Activated CD4-positive, alpha-beta T cell treated with anti-CD3 and anti-CD28 coated beads, Interleukin-2, Interleukin-6, amounts not matched to agents 100 ng/mL and 50 ng/mL, durations not matched to agents 16 hours and 8 hours (primary cell): ENCODE measurements at places on chromosomes 5 and 9.
A peak's percentile ranks its signal among the peaks of the same experiment; 100 is the strongest.

DNA sequence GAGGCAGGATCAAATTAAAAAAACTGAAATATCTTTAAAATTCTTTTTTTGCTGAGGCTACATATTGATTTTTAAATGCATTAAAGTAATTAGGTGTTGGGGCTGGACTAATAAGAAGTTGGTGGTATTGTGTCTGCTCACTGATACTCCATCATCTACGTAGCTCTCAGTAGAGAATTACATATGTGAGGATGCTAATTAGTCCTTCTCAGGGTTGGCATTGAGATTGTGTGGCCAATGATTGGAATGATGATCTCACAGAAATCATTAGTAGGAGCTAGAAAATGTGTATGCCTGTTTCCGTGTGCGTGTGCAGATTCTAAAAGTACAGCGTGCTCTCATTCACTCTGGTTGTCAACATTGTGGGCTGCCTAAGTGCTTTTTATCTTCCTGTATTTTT, 283.8 kb downstream of the SH3GL2 start:
- DNase-seq, result no peak

DNA sequence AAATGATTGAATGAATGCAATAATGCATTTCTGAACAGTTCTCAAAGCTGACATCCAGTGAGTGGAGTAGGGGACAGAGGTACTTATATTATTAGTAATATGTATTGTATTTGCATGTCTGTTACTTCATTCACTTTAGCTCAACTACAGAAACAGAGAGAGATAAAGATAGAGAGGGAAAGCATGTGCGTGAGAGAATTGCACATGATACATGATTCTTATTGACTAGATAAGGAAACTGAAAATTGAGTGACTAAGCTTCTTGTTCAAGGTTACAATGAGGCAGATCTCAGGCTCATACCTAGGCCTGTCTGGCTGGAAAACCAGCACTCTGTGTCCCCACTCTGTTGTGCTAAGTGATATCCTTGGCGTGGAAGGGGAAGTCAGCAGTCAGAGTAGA, 337.7 kb upstream of the KLF4 start:
- DNase-seq, result no peak

DNA sequence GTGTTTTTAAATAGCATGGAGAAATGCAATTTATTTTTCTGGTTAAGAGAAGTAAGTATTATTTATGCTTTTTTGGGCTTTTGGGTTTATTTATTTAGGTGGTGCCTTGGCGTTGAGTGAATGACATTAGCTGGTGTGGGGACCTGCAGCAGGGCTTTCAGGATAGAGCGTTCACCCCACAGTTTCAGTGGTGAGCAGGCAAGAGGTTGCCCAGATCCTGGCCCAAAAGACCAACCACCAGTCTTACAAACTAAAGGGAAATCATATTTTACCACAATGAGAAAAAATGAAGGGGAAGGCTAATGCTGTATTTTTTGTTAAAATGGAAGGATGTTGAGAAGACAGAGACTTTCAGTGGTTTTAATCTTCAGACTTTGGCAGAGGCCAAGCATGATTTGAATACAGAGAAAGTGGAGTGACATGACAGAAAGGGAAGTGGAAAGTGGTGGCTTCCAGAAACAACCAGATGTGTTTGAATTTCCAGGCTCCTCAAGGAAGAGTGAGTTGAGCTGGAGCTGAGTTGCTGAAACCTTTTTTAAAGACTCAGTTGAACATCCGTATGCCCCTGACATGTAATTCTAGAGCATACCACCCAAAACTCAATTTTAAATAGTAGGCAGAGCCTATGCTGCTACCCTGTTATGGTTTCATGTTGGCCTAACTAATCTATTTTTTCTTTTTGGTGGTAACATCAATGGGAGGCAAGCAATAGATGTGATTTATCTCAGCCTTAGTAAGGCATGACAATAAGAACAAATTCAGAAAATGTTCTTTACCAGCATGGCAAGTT, 94.8 kb downstream of the AOPEP start:
- no peak for DNase-seq

- DNase-seq, result no peak
Measured at GRCh38 chr9:4590430-4591122, 71.5 kb upstream of the PLPP6 start.

GRCh38 chr5:56279291-56279690, 46.2 kb upstream of the ANKRD55 start:
- no peak for DNase-seq

GRCh38 chr9:134895097-134895496, 14.5 kb downstream of the FCN2 start:
- DNase-seq, result no peak

DNA sequence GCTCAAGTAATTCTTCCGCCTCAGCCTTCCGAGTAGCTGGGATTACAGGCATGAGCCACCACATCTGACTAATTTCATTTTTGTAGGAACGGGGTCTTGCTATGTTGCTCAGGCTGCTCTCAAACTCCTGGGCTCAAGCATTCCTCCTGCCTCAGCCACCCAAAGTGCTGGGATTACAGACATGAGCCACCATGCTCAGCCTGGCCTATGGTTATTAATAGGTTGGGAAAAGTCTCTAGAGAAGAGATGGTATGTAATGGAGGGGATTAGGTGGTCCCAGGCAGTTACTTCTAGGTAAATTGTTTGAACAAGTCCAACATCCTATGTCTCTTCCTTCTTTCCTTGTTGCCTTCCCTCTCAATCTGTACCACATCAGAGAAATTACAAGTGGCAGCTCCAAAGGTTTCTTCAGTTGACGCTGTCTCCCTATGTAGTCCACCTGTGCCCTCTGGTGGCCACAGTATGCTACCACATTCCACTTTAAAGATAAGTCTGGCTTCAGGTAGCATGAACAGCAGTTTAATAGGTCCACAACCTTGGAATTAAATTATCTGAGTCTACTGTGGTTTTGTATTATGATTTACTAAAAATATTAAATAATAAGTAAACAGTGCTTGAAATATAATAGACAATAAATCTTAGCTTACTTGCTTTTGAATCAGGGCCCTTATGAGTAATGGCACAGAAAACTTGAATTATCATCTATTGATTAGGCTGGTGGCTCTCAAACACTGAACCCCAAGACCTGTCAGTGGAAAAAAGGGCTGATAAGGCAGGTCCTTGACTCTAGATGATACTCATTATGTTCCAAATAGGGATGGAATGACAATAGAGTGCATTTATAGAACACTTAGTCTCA, 9.7 kb downstream of the TIGD6 start:
- peak; percentile 75 for DNase-seq

DNA sequence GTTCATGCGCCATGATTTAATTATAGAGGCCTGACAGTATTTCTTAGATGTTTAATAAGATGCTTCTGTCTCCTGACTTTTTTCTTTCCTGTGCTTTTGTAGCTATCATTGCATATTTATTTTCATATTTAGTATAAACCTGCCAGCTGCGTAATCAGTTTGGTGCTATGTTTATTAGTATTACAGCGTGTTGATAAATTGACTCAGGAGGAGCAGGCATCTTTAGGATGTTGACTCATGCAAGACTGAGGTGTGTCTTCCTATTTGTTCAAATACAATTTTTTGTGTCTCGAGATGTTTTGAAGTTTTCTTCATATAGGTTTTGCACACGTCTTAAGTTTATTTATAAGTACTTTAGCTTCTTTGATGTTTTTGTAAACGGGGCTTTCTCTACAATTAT, 35.9 kb upstream of the EXOC3 start:
- no peak for DNase-seq

DNA sequence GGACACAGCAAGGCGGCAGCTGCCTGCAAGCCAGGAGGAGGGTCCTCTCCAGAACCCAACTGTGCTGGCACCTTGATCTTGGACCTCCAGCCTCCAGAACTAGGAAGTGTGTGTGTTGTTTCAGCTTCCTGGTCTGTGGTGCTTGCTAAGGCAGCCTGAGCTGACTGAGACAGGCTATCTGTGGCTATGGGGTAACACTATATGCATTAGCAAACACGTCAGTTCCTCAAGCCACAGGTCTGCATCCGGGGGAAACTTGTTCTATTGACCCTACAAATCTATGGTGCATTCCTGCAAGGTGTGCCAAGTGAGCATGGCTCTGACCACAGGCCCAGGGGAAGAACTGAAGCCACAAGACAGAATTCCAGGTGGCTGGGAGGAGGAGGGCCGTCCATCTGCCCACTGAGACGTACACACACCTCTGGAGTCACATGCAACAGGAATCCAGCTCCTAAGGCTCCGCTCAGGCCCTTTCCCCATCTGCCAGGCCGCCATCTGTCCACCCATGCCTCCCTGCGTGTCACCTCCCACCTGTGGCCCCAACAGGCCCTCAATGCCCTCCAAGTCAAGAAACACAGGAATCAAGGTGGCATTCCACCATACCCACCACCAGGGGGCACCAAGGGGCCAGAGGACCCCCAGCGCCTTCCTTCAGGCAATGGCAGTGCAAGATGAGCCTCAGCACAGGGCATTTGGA, 174.9 kb downstream of the ROR2 start:
- peak; percentile 76 for DNase-seq

GRCh38 chr9:134067904-134068743, at the start of gene BRD3:
Gene BRD3 (minus strand): TSS chr9:134068026. CDS start chr9:134053477, 14,549 bp downstream.
- DNase-seq, result peak; percentile 88

GRCh38 chr5:115778417-115778816, 38.0 kb downstream of the CDO1 start:
- no peak for DNase-seq

DNA sequence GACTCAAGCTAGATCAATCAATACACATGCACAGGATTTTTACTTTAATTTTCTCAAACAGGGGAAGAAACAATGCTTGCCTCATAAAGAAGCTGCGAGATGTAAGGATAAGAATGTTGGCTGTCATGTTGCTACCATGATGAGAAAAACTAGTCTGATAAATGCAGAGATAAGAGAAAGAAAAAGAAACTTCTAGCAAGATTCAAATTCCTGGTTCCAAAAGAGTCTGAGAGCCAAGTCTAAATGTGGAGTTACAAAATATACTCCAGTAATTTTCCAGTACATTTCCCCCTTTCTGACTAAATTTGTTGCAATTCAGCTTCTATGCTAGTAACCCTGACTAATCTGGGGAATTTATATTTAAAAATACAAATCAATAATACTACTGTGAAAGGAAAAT, 10.4 kb upstream of the ANXA1 start:
- no peak for DNase-seq

GRCh38 chr9:87894998-87895625, 12.4 kb downstream of the SPATA31E1 start:
- no peak for DNase-seq

- DNase-seq, result no peak
Measured at GRCh38 chr9:32387256-32387655, 2.8 kb downstream of the ACO1 start.

DNA sequence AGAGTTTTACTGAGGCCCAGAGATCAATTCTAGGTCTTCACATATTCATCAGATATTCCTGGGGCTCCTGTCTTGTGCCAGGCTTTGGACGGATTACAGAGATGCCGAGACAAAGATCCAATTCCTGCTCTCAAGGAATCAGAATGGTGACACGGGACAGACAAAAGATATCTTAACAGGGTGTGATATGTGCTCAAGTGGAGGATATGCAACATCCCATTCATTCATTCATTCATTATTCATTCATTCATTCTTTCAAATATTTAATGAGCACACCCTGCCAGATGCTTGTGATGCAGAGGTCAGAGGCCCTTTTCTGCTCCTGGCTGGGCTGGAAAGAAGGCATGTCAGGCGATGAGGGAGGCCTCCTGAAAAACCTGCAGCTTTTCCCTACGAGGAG, 21.8 kb downstream of the LHX2 start:
- DNase-seq, result no peak

- DNase-seq, result peak; percentile 74
Measured at GRCh38 chr5:139844472-139845145, 49.0 kb downstream of the PSD2 start.

GRCh38 chr9:6067426-6067825, 52.0 kb upstream of the RANBP6 start:
- no peak for DNase-seq

GRCh38 chr5:109453251-109453650, 43.5 kb upstream of the PJA2 start:
- no peak for DNase-seq

DNA sequence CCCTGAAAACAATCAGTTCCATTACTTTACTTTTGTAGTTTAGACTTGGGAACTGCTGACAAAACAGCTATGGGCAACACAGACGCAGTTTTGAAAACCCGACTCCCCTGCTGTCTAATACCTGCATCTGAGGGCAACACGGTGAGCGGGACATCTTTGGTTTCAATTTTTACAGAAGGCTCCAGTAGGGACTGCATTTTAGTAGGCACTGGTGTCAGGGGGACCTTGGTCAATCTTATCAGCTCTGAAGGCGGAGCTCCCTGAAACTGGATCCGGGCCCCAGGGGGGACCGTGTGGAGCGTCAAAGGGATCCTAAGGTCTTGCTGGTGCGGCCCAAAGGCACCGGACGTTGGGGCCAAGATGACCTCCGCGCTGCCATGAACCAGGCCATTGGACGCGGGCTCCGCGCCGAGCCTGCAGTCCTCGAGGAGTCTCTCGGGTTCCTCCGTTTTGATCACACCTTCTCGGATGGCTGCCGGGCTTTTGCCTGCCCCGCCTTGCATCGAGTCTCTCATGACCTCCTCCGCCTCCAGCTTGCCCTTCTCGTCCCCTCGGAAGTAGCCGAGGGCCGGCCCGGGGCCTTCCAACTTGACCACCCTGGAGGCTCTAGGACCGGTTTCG, 1.1 kb downstream of the SOX30 start:
- no peak for DNase-seq

GRCh38 chr5:18091142-18091541, 456.9 kb downstream of the TAF11L14 start:
- no peak for DNase-seq

GRCh38 chr5:75365740-75366139, 28.7 kb downstream of the HMGCR start:
- DNase-seq, result no peak

GRCh38 chr9:129319076-129319937, 141.2 kb upstream of the IER5L start:
- DNase-seq, result no peak

- DNase-seq, result peak; percentile 89
Measured at GRCh38 chr9:126719618-126720031, 85.2 kb upstream of the ZBTB43 start.

GRCh38 chr9:130662099-130662969, 2.1 kb upstream of the PRDM12 start:
- no peak for DNase-seq

DNA sequence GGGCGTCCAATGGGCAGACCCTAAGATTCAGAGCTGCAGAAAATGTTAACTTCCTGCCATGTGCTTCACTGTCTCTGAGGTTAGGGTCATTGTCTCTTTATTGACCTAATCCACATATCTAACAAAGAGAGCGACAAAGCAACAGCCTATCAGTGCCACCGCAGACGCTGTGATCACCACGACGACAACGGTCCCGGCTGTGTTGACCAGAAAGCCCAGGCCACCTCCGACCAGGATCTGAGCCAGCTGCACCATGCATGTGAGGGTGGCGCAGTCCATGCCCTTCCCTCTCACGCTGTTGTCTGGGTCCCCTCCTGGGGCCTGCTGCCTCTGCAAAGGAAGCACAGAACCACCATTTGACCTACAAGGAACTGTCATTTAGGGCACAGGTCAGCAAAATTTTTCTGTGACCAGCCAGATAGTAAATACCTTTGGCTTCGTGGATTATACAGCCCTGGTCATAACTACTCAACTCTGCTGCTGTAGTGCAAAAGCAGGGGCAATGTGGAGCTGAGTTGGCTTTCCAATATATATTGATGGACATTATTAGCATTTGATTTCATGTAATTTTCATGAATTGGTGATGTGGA, 8.5 kb downstream of the RXFP3 start:
- DNase-seq, result no peak

- DNase-seq, result no peak
Measured at GRCh38 chr5:39774605-39775004, 349.8 kb upstream of the DAB2 start.
